ENCODE measurements at places on chromosomes 7 and 10.

- DNase-seq = no peak
Measured at GRCh38 chr10:130747356-130747755, 564.2 kb downstream of the TCERG1L start.

GRCh38 chr10:131556061-131556896, 244.8 kb upstream of the TCERG1L start:
- no peak for DNase-seq

GRCh38 chr10:71085689-71086438, 126.5 kb upstream of the UNC5B start:
- DNase-seq = no peak

GRCh38 chr7:50838675-50839377, 56.1 kb upstream of the GRB10 start:
- no peak for DNase-seq

DNA sequence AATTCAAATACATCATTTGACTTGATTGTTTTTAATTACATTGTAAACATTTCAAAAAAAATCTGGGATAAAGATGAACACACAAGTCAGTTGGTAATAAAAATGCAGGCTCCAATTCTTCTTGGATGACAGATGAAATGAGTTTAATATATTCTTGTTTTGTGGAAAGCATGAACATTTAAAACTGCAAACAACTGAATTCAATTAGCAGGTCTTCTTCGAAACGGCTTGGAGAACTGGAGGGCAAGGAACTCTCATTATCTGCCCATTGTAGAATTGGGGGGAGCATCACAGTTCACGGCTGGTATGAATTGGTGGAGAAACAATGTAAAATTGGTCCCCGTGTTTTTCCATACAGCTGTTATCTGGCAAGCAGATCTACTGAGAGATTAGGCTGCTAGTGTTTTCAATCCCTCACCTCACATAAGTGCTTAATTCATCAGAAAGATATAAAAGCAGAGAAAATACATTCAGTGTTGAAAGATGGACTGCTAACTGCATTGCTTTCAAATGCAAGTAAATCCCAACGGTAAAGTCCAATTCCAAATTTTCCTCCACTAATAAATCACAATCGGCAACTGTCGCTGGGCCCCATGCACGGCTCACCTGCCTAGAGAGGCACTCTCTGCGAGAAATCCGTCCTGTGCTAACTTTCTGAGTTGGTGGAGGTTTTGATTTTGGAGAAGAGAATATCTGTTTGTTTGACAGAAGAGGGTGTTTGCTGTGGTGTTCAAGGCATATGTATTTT, 199.5 kb downstream of the ZNF438 start:
- no peak for DNase-seq

DNA sequence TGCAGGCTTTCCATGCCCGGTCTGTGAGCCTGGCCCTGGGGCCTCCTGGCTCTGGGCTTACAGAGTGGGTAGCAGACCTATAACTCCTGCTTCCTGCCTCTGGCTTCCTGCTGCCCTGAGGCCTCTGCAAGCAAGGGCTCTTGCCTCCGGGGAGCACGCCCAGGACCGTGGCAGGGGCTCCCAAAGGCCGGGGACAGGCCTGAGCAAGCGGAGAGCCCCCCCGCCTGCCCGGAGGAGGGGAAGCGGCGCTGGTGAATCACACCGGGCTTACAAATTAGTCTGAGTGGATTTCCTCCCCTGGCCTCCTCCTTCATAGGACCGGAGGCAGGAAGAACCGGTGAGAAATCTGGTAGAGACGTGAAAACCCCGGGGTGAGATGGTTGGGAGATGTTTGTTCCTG, 1.5 kb upstream of the MYL10 start:
- DNase-seq = no peak

- DNase-seq = peak; percentile 28
Measured at GRCh38 chr7:80134536-80135308, at the start of gene GNAI1. GNAI1 (plus strand) TSS chr7:80134831; CDS start chr7:80135161, 330 bp downstream.

- DNase-seq = no peak
Measured at GRCh38 chr7:155260498-155260872, 37.2 kb upstream of the INSIG1 start.

DNA sequence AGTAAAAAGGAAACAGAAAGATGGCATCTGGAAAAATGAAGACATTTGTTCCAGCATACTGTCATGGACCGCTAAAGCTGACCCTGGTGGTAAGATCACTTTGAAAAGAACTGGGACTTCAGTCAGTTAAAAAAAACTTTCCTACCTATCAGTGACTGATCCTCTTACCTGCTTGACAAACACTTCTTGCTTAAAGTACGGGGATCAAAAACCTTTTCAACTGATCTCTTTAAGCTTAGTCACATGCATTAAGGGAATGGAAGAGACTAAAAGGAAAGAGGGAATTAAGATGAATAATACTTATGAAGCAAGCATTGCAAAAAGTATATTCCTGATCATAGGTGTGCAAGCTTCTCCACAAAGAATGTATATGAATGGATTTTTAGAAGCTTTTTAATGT, 42.1 kb downstream of the MTERF1 start:
- DNase-seq = no peak

- DNase-seq = no peak
Measured at GRCh38 chr7:145265180-145265579, 429.3 kb upstream of the TPK1 start.

- DNase-seq = no peak
Measured at GRCh38 chr7:127848241-127848640, 183.0 kb downstream of the LRRC4 start.

- no peak for DNase-seq
Measured at GRCh38 chr7:26447116-26447515, 155.5 kb downstream of the SNX10 start.

- DNase-seq = no peak
Measured at GRCh38 chr10:132761395-132762060, 24.4 kb downstream of the NKX6-2 start.

DNA sequence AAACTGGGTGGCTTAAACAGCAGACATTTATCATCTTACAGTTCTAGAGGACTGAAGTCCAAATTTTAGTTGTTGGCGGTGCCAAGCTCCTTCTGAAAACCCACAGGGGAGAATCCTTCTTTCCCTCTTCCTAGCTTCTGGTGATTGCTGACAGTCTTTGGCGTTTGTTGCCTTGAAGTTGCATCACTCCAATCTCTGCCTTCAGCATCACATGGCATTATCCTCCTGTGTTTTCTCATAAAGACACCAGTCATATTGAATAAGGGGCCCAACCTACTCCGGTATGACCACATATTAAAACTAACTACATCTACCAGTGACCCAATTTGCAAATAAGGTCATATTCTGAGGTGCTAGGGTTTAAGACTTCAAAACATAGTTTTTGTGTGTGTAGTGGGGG, 472.1 kb upstream of the IGFBP3 start:
- no peak for DNase-seq

DNA sequence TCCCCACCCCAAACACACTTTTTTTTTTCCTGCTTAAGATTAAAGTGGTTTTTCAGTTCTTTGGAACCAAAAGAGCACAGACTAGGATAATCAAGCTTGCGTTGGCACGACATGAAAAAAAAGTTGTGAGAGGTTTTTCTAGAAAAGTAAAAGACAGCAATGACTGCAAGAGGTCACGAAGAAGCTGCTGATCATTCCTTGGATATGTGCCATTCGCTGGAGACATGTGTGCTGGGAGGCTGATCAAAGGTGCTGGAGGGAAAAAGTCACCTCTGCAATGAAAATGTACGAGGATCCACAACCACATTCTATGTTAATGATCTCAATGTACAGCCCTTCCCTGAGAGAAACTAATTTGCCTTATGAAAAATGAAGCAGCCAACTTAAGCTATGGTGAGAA, 5.4 kb downstream of the AKR1B1 start:
- DNase-seq = no peak

- no peak for DNase-seq
Measured at GRCh38 chr10:14116837-14117236, 213.9 kb downstream of the FRMD4A start.

GRCh38 chr7:140058517-140058916, 4.2 kb downstream of the PARP12 start:
- DNase-seq = no peak

DNA sequence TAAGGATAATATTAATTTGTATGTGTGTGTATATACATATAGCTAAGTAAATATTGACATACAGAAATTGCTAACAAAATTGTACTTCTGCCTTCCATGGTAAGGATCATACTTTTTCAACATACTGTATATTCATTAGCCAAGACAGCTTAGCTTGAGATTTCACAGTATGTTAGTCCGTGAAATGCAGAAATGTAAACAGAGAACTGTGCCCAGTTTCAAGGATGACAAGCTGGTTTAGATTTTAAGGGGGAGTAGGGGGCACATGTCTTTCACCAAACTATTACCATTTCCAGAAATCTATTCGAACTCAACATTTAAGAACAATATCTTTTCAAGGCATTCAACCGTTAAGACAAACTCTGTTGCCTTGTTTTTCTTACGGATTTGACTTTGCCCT, 182.2 kb downstream of the SORCS1 start:
- DNase-seq = no peak

DNA sequence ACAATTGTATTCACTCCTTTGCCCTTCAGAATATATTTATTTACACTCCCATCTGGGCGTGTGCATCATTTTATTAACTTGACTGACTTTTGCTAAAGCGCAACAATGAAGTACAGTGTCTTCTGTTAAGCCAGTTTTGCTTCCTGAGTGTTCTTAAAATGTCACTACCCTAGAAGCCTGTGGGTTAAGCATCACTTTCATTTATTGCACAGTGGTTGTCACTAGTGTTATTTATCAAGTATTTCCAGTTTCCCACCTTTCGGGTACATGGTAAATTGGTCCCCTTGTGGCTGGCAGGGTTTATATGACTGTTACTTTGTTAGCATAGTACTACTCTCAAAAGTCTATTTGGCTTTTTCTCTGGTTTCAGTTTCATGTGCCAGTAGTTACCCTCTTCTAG, 3.3 kb downstream of the HILPDA start:
- peak; percentile 51 for DNase-seq

GRCh38 chr7:832167-832967, at the start of gene SUN1:
SUN1 (plus strand) TSS chr7:832476; CDS start chr7:832525, 49 bp downstream.
- peak; percentile 75 for DNase-seq

- DNase-seq = no peak
Measured at GRCh38 chr10:97511711-97512440, 13.2 kb downstream of the UBTD1 start.

GRCh38 chr7:136947347-136947746, 78.9 kb downstream of the CHRM2 start:
- no peak for DNase-seq

DNA sequence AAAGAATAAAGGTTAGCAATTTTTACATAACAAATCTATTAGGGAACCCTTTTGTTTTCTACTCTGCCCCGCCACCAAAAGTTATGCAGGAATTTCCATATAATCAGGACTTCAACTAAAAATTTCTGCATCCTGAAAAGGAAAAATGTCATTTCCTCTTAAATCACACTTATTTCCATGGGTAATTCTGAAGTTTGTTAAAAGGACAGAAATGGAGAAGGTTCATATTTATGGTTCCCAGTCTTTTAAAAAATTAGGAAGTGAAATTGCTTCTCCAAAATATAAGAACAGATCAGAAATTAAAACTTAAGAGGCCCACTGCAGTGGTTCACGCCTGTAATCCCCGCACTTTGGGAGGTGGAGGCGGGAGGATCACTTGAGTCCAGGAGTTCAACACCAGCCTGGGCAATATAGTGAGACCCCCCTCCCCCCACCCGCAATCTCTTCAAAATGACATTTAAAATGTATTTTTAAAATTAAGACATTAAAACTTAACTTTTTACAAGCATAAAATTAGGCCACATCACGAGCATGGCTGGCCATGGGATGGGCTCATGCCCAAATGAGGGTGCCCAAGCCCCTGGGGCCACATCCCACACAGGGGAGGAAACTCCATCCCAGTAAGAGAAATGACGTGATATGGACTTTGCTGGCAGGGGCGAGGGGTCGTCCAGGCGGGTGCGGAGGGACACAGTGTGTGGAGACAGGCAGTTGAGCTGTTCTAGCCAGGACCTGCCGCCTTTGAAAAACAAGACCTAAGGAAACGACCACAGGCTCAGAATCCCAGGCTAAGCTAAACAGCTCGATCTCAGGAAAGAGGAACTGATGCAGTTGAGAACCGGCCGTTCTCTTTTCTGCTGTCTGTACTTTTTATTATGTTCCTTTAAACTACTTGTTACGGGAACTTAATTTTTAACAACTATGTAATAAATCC, 51.3 kb upstream of the NFE2L3 start:
- no peak for DNase-seq

- DNase-seq = no peak
Measured at GRCh38 chr10:58885146-58885545, 291.3 kb upstream of the PHYHIPL start.

GRCh38 chr7:127879436-127879835, 151.8 kb downstream of the LRRC4 start:
- DNase-seq = no peak

GRCh38 chr10:125928928-125929585, 32.7 kb downstream of the FANK1 start:
- no peak for DNase-seq

- DNase-seq = no peak
Measured at GRCh38 chr10:28769091-28769604, 91.8 kb downstream of the BAMBI start.

DNA sequence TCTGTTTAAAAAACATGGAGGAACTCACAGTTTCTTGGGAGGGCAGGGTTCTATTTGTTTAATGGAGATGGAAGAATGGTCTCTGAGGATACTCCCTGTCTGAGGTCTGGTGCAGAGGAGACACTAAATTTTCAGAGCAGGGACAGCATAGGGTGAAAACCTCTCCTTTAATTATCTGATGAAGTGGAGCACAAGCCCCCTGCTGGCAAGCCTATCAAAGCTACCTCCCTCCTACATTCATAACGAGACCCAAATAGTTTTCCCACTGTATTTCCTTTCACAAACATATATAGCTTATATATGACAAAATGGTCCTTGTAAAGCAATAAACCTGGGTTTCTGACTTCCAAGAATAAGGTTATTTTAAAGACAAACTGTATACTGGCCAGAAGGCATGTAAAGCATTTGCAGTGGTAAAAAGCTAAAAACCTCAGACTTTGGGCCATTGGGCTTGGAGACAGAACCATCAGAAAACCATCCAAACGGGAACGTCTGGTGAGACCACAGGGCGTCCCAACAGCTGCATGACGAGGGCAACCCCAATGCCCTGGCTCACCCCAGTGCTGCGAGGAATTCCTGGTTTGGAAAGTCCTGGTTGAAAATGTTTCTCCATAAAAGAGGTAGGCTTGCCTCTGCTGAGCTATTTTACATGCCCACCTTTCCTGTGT, 201.3 kb downstream of the FANK1 start:
- no peak for DNase-seq

DNA sequence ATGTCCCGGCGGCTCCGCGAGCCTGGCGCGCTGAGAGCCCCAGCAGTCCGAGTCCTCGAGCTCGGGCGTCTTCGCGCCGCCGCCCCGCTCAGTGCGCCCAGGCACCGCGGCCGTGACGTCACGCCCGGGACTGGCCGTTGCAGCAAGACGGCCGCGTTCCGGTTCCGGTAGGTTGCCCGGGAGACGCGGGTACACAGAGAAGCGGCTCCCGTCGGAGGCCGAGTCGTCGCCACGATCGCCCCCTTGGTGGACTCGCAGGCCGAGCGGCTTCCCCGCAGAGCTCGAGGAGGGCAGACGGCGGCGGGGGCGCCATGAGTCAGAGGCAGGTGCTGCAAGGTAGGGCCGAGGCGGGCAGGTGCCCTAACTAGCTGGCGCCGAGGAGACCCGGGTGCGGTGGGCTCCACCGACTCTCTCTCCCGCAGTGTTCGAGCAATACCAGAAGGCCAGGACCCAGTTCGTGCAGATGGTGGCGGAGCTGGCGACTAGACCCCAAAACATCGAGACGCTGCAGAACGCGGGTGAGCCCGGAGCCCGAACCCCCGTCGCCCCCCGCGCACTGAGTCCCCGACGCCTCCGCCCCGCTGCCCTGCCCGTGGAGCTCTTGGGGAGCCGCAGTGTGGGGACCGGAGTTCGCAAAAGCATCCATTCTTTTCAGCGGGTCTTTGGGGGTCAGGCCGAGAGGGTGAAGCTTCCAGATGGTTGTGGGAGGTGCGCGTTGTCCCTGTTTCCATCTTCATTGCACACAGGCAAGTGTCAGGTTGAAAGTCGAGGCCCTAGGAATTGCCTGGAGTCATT, at the start of gene SPAG6:
Gene SPAG6, plus strand, starts transcription at position 196 of the 795 bp plus-strand sequence. Its CDS starts 116 bp downstream, at position 312.
- DNase-seq = peak; percentile 71
